ENCODE measurements at places on chromosomes 5 and 9. TPM values are rescaled to one million over a fixed set of nuclear protein-coding genes. Genes with fewer than 3 reads are reported as not detected.

DNA sequence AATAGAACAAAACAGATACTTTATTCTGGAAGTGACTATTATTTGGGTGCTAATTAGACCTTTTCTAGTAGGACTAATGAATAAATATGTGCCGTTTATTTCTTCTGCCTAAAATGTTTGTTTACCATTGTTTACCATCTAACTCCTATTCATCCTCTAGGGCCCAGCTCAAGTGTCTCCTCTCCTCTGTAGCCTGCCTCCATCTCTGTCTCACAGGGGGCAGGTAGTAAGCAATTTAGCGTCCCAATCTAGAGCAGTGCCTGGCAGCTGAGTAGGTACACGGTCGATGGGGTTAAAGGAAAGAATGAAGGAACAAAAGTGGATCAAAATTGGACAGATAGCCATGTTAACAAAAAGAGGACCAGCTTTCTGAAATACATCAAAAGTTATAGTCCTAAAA lies 230.9 kb downstream of the SLF1 start:
- DNase-seq: no peak

OLFM1 gene
- 22.6 TPM for total RNA-seq

NRG2 gene
- total RNA-seq: 5.7 TPM

RCL1 gene
- total RNA-seq: 33.8 TPM
